Activated CD8-positive, alpha-beta memory T cell treated with anti-CD3 and anti-CD28 coated beads, Interleukin-2, amount 10 ng/mL, durations not matched to agents 7 days and 5 days (primary cell): ENCODE measurements at places on chromosomes 7 and 10. TPM values are rescaled to one million over a fixed set of nuclear protein-coding genes. Genes with fewer than 3 reads are reported as not detected.

The SCIN gene
- total RNA-seq: 1.4 TPM

The PDE1C gene
- not detected for total RNA-seq

DNA sequence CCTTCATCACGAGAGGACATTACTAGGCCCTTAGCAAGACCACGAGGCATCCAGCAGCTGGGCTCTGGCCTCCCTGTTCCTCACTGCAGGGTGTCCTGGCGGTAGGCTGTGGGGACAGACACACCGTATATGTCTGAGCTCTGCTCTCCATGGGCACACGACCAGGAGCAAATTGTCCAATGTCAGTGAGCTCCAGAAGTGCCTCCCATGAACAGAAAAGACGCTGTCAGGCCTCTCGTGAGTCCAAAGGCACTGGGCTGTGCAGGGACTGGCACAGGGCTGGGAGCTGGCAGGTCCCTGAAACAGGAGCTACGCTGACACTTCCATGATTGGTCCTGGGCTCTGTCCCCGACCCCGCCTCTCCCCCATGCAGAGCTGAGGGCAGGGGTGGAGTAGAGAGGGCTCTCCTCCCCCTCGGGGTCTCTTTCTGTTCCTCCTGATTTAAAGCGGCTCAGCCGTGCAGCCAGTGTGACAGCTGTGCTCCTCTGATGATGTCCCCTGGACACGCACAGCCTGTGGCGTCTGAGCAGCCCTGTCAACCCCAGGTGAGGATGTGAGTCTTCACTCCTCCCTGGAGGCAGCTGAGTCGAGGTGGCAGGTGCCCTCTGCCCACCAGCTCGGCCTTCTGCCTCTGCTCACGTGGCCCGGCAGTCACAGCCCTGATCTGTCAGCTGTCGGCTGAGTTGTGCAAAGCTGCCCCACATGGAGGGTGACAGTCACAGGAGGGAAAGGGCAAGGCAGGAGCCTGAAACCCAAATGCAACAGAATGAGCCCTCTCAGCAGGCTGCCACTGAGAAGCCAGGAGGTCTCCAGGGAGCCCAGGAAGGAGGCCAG, 13.0 kb downstream of the ANTXRL start:
- DNase-seq: no peak
- no peaks in the 10 kb centered on the region for H3K36me3 ChIP-seq
- H3K27me3 ChIP-seq: no peaks in the 10 kb centered on the region
- H3K27ac ChIP-seq: no peak overlapping the region

DNA sequence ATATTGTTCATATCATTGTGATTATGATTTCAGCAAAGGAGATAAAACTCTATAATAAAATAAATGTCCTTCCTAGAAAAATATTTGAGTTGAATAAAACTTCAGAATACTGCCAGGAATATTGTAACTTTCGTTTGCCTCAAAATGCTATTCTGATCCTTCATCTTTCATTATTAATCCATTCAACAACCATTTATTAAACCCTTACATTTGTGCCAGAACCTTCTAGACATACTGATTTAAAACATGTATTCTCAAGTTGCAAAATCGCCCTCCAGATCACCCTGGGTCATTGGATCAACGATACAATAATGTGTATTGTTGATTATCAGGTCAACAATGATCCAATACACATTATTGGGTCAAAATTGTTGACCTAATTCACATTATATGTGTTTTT, 759.8 kb downstream of the CNTNAP2 start:
- no peaks in the 10 kb centered on the region for H3K4me1 ChIP-seq
- DNase-seq: no peak
- no peak overlapping the region for H3K27ac ChIP-seq
- H3K27me3 ChIP-seq: no peaks in the 10 kb centered on the region

- no peak overlapping the region for H3K27ac ChIP-seq
- no peak overlapping the region for H3K4me3 ChIP-seq
- peaks cover 29% of the 10 kb centered on the region for H3K27me3 ChIP-seq
- no peaks in the 10 kb centered on the region for H3K4me1 ChIP-seq
These were observed 33.3 kb downstream of the OTUD1 start for GRCh38 chr10:23472181-23472580.

DNA sequence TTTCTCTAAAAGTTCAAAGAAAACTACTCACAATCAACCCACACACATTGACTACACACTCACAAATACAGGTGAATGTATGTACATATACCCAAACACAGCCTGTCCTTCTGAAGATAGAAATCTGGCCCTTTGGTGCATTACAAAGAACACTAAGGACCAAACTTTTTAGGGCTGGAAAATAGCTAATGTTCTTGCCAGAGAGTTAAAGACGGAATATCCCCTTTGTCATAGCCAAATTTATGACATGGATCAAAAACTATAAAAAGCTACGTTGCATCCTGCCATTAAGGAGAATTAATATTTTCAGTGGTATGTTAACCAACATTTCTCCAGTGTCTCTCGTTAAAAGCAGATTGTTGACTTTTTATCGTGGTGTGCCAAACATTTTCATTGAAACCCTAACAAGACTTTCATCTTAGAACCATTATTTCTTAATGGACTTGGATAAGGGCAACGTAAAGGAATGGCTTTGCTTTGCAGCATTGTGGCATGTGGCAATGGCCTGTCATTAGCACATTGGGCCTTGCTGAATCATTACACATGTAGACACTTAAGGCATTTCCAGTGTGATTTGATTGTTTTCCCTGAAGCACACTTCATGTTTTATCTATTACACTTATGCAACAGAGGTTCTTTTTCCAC, 150.9 kb upstream of the MEOX2 start:
- H3K27me3 ChIP-seq: no peaks in the 10 kb centered on the region
- H3K4me1 ChIP-seq: no peaks in the 10 kb centered on the region
- DNase-seq: no peak
- no peak overlapping the region for H3K4me3 ChIP-seq

GRCh38 chr7:4856336-4857057, 5.3 kb downstream of the PAPOLB start:
- H3K36me3 ChIP-seq: no peaks in the 10 kb centered on the region
- H3K27ac ChIP-seq: no peak overlapping the region
- H3K4me1 ChIP-seq: peaks cover 5% of the 10 kb centered on the region
- no peak for DNase-seq
- H3K4me3 ChIP-seq: no peak overlapping the region

DNA sequence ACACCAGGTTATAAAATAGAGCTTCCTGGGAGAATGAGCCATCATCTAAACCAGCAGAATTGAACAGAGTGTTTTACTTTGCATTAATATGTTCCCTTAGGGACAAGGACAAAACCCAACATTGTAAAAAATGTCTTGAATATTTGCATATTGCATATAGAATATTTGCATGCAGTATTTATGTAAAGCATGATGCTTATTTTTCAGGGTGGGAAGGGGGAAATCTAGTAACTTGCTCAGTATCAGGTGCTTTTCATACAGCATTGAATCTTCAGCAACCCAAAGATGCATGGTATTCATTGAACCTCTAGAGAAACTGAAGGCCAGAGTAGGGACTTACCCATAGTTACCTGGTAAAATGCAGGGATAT, 409.2 kb upstream of the ZMIZ1 start:
- no peak overlapping the region for H3K27ac ChIP-seq
- H3K4me3 ChIP-seq: no peak overlapping the region
- no peaks in the 10 kb centered on the region for H3K4me1 ChIP-seq
- DNase-seq: no peak
- no peaks in the 10 kb centered on the region for H3K36me3 ChIP-seq
- H3K27me3 ChIP-seq: peaks cover 25% of the 10 kb centered on the region

DNA sequence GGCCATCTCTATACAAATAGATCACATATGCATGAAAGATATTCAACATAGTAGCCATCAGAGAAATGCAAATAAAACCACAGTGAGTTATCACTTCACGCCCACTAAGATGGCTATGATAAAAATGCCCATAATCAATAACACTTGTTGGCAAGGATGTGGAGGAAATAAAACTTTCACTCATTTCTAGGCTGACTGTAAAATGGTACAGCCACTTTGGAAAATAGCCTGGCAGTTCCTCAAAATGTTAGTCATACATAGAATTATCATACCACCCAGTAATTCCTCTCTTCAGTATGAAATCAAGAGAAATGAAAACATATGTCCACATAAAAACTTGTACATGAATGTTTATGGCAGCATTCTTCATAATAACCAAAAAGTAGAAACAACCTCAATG, 324.9 kb downstream of the LRRTM3 start:
- DNase-seq: no peak
- no peaks in the 10 kb centered on the region for H3K4me1 ChIP-seq
- no peak overlapping the region for H3K4me3 ChIP-seq
- no peak overlapping the region for H3K27ac ChIP-seq
- H3K27me3 ChIP-seq: no peaks in the 10 kb centered on the region

The TAS2R4 gene
- total RNA-seq: 0.49 TPM

GRCh38 chr10:16853201-16853600, 36.0 kb upstream of the RSU1 start:
- no peak overlapping the region for H3K27ac ChIP-seq
- no peak for DNase-seq
- no peaks in the 10 kb centered on the region for H3K36me3 ChIP-seq
- H3K27me3 ChIP-seq: peaks cover 5% of the 10 kb centered on the region
- no peaks in the 10 kb centered on the region for H3K4me1 ChIP-seq
- H3K4me3 ChIP-seq: no peak overlapping the region
